HFFc6 (cell line): ENCODE measurements at places on chromosomes 4 and X. TPM values are rescaled to one million over a fixed set of nuclear protein-coding genes. Genes with fewer than 3 reads are reported as not detected.

DNA sequence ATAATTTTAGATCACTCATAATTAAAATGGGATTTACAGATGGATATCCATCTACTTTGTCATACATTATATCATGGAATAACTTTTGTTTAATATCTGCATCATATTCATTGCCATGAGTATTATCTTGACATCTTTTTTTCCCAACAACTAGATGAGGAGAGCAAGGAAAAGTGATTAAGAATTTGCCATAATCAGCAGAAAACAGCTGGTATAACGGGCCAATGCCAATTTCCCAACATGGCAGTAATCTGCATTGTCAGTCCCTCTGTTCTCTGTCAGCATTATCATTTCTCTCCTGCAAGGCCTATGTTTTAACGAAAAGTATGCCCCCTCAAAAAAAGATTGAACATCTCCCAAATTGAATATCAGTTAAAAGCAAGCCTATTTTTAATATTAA is 314.0 kb downstream of the FRMPD4 start:
- H3K4me1 ChIP-seq, result peaks cover 24% of the 10 kb centered on the region
- no peak overlapping the region for H3K27ac ChIP-seq
- H3K4me3 ChIP-seq, result no peak overlapping the region
- H3K36me3 ChIP-seq, result no peaks in the 10 kb centered on the region

PDCL2 gene
- total RNA-seq, result not detected in 3 replicates

DNA sequence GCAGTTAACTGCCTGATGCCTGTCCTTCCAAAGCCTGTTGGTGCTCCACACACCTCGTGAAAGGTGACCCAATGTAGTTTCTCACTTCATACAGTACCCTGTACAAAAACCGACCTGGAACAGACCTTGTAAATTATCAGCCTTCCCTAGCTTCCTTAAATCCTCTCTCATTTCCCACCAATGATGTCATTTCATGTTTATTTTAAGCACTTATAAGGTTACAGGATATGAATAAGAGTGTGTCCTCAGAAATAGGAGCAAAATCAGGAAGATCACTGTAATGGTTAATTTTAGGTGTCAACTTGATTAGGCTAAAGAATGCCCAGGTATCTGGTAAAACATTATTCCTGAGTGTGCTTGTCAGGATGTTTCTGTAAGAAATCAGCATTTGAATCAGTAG is 44.7 kb downstream of the TMEM150C start:
- H3K27me3 ChIP-seq, result peaks cover 27% of the 10 kb centered on the region
- peaks cover 31% of the 10 kb centered on the region for H3K4me1 ChIP-seq
- H3K27ac ChIP-seq, result no peak overlapping the region
- DNase-seq, result no peak
- H3K4me3 ChIP-seq, result no peak overlapping the region

MAGEB17 gene
- not detected in 3 replicates for total RNA-seq

RTL3 gene
- 0.43 to 0.73 TPM (median 0.53 TPM) in 3 replicates for total RNA-seq

TMPRSS11A gene
- total RNA-seq, result not detected in 3 replicates

DNA sequence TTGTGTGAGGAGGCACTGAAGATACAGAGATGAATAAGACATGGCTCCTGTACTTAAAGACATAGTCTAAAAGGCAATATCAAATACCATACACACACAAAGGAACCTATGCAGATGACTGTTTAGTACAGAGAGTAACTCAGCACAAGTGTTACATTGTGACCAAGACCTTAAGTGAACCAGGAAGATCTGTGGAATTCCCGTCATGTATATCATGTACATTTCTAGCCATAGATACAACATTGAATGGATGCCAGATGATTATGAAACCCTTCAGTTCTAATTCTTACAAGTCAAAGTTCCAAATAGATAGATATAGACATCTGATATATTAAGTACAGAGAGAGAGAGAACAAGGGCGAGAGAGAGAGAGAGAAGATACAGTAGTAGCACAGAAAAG is 73.2 kb downstream of the PAK3 start:
- no peak overlapping the region for H3K4me3 ChIP-seq
- H3K36me3 ChIP-seq, result no peaks in the 10 kb centered on the region
- no peak for DNase-seq
- no peaks in the 10 kb centered on the region for H3K4me1 ChIP-seq
- H3K27ac ChIP-seq, result no peak overlapping the region
- H3K27me3 ChIP-seq, result no peaks in the 10 kb centered on the region; the same call in 1 of the 2 replicates

IL15 gene
- 1.5 to 3.8 TPM (median 2.1 TPM) in 3 replicates for total RNA-seq

USP17L12 gene
- not detected in 3 replicates for total RNA-seq

GPR143 gene
- total RNA-seq, result not detected in 3 replicates

- no peaks in the 10 kb centered on the region for H3K36me3 ChIP-seq
- no peak overlapping the region for H3K27ac ChIP-seq
- peak; percentile 10 for DNase-seq
Observed at GRCh38 chr4:54473077-54473545, 184.6 kb upstream of the KIT start.

PNMA6A gene
- 0.08 to 0.20 TPM (median 0.15 TPM) in 3 replicates for total RNA-seq
